ENCODE measurements at places on chromosomes 6 and 20.
A peak's percentile ranks its signal among the peaks of the same experiment; 100 is the strongest.

DNA sequence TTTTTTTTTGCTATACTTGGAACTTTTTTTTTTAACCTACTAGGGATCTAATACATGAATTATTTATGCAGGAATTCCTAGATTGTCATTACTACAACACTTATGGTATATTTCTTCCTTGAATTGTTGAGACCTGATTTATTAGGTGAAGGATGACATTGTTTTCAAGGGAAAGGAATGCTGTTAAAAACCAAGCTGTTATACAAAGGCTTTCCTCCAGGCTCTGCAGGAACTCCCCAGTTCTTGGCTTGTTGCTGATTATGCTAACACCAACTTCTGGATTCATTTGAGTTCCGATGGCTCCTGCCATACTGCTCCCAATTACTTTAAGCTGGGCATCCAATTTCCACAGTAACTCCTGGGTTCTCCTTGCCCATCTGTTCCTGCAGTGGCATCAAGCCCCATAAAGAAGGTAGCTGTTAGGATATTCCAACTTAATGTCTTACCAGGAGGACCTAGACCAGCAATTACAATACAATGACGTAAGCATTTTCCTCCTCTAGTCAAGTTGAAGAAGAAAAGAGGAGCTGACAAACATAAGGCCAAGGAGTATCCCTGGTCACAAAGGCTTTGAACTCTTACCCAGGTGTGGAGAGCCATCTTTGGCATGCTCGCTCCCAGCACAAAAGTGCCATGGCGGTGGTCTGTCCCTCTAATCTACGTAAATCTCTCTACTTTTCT, 215.9 kb upstream of the AGPAT4 start:
- DNase-seq = no peak

DNA sequence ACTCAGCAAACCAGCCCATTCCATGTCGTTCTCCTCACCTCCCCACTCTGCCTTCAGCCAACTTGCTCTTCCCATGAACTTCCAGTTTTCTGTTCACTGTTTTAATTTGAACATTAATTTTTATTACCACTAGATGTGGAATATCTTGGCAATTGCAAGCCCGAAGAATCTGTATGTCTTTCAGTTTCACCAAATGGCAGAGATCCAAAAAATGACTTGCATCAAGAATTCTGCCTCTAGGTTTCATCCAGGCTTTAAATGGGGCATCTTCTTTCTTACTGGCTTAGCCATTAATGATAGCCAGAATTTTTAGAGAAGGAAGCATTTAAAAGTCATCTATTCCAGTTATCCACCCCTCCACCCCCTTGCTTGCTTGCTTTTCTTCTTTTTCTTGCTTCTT, 39.0 kb downstream of the CAP2 start:
- no peak for DNase-seq

DNA sequence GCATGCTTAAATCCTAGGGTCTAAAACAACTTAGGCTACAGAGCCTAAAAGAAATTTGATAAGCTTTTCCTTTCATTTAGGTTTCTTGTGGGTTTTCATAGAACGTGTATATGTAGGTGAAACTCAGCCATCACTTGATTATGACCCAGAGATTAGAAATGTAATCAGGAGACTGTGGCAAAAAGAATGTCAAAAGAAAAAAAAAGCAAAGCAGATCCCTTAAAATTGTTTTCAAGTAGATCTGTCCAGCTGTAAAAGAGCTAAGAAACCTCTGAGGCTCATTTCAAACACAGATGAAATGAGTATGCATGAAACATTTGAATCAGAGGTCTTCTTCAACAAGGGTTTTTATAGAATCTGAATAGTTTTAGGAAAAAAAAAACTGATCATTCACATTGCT, 341.3 kb upstream of the PRDM1 start:
- no peak for DNase-seq

- DNase-seq = no peak
Measured at GRCh38 chr20:63363981-63364561, 2.9 kb upstream of the CHRNA4 start.

DNA sequence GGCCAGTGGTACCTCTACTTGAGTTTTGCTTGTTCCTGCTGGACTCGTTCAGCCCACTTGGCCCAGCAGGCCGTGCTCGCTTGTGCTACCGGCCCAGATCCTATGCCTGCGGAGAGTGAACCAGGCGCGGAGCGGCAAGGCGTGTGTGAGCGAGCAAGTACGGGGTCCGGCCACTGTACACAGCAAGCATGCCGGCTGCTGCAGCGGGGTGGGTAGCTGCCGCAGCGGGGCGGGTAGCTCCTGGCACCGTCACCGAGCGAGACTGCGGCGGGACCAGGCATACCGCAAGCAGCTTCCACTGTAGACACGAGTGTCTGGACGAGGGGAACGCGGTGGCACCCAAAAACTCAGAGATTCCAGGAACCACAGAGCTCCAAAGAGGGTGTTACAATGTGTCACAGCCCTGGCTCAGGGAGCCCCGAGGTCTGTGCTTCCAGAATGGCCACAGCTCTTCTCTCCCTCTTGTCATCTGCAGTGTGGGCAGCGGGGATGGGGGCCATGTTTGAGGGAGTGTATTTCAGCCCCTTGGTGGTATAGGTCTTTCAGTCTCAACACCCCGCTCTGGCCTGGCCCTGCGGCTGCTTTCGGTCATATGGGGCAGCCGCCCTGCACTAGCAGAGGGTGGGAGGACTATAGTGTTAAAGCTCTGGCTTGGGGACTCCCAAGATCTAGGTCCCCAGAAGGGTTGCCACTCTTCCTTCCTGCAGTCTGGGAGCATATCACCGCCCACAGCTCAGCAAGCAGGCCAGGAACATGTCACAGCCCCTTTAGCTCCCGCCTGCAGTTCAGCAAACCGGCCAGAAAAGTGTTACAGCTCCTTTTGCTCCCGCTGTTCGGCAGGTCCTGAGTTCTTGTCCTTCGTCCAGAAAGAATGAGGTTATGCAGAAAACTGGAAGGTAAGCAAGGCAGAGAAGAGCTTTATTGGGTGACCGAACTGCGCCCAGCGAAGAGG, 6.1 kb upstream of the RWDD1 start:
- no peak for DNase-seq

DNA sequence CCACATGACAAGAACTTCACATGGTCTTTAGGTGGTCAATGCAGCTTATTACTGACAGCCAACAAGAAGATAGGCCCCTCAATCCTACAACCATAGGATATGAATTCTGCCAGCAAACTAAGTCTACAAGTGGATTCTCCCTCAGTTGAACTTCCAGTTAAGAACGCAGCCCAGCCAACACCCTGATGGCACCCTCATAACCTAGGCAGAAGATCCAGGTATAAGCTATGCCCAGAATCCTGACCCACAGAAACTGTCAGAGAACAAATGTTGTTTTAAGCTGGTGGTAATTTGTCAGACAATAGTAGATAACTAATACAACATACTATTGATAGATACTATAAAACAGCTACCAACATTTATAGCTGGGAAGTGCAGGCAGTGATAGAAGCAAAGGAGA, 38.8 kb downstream of the ATG5 start:
- no peak for DNase-seq

GRCh38 chr6:150492507-150492906, 107.2 kb upstream of the PLEKHG1 start:
- no peak for DNase-seq

DNA sequence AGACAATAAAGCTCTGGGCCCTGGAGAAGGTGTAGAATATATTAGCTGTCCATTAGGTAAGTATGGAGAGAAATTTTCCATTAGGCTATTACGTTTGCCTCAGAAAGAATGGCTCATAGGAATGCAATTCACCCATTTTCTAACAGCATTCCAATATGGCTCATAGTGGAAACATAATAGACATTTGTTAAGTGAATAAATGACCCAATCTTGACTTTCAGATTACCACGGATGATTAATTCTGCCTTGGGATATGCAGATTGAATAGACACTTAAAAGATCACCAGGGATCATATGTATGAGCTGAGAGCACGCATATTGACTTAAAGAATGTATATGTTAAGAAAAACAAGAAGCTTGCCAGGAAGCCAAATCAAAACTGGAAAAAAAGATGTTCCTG, 209.1 kb upstream of the CDYL start:
- DNase-seq = no peak

DNA sequence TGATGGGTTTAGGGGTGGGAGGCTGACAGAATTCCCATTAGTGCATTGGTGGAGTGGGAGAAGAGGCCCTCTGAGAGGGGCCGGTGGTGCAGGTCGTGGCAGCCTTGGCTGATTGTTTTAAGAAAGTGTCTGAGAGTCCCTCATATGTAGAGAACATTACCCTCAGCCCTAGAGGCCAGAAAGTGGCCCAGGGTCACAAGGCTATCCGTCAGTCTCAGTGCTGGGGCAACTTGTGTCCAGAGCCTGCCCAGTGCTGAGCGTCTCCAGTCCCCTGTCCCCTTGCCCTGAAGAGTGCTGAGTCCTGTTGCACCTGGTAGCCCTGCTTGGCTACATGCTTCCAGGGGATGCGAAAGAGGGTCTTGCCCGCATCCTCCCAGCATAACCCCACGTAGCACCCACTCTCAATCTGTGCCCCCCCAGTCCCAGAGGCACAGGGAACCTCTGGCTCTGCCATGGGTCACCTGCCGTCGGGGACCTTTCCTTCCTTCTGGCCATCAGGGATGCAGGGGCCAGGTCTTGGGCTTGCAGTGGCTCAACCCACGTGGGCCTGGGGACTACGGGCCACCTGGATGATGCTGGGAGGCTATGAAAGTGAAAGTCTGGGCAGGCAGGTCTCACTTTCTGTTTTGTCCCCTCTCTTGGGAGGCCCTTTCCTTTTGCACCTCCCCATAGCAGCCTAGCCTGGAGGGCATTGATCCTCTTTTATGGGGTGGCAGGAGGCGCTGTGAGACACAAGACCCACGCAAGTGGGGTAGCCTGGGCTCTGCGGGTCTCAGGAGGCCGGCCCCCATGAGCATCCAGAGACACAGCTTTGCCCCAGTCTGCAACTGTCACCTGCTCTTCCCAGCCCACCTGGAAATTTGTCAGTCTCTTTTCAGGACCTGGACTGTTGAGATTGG, 12.2 kb downstream of the DUSP15 start:
- no peak for DNase-seq

GRCh38 chr6:41462033-41462432, 84.1 kb upstream of the FOXP4 start:
- DNase-seq = no peak

- DNase-seq = peak; percentile 31
Measured at GRCh38 chr6:107488875-107489635, 862 bp upstream of the SOBP start.

GRCh38 chr6:70162972-70163371, 139.9 kb downstream of the COL9A1 start:
- DNase-seq = no peak

DNA sequence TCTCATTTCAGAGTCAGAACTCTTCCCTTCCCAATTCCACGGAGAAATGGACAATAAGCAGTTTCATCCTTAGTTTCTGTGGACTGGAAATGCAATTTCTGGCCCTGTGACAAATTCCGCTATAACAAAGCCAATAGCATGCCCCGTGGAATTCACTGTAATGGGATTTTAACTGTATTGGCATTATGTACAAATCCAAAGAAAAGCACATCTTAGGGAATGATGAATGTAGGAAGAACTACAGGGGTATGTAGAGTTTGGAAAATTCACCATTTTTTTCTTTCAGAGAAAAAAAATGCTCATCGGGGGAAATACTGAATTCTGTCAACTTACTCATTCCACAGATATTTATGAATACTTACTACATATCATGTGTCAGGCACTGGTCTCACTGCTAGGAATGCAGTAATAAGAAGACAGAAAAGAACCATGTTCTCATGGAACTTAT, 43.5 kb downstream of the KIF6 start:
- DNase-seq = no peak

DNA sequence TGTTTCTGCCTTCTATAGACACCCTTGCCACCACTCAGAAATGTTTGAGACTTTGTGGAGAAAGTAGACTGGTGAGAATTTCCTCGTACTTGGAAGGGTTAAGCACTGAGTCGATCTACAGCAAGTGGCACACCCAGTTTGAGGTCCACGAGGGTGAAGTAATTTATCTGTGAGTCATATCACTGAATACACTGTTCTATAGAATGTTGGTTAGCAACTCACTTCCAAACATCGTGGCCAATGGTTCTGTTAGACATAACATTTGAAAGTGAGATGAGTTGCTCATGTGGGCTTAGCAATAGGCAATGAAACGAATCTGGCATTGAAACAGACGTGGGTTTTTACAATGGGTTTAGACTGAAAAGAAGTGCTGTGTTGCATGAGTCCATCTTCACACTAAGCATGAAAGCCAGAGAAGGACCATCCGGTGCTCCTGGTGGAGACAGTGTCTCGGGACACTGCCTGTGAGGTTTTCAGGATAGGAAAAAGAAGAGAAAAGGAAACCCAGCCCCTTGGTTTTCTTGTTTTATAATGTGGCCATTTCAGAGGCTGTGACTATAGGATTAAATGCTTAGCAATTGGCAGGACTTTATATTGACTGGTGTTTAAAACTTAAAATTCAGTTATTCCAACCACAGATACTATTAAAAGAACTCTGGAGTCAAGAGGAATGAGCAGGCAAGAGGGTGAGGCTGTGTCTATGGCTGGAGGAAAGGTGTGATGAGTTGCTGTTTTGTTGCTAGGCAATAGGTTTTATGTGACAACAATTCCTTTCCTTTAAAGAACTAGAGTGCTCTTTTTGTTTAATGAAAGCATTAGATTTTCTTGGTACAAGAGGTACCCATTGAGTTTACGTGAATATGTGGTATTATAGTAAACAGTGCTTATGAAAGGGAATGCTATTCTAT, 31.0 kb upstream of the EZR start:
- DNase-seq = no peak

DNA sequence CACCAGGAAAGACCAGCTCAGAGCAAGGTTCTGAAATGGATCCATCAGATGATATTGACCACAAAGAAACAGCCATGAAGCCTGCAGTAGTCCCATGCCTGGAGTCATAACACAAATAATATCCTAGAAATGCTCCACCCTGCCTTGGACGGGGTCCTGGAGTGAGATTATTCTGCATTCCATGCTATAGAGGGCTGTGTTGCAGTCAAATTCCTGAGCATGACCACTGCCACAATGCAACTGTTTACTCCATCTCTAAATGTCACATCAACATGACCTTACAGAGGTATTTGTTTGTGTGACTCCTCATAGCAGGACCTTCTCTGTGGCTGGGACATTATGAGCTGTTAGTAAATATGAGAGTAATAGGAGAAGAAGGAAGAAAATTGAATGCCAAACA, 257.5 kb upstream of the TCF21 start:
- DNase-seq = no peak

GRCh38 chr20:63694584-63695423, 1.6 kb upstream of the TNFRSF6B start:
- DNase-seq = no peak

DNA sequence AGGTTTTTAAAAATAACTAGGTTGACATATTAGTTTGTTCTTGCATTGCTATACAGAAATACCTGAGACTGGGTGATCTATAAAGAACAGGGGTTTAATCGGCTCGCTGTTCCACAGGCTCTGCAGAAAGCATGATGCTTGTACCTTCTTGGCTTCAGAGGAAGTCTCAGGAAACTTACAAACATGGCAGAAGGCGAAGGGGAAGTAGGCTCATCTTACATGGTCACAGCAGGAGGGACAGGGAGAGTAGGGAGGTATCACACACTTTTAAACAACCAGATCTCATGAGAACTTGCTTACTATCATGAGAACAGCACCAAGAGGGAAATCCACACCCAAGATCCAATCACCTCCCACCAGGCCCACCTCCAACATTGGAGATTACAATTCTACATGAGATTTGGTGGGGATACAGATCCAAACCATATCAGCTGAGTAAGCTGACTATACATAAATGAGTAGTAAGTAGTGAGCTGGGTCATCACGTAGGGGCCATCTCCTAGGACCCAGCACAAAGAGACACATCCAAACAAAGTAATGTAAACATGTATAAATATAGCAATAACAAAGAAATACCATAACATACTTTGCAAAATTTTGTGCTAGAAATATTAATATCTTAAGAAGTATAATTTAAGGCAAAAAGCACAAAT, 31.4 kb upstream of the SIRPG start:
- DNase-seq = no peak

All from activated B cell treated with CpG ODN at 0.5 μM for 24 hours (primary cell).